ENCODE measurements at places on chromosomes 2 and 18. TPM values are rescaled to one million over a fixed set of nuclear protein-coding genes. Genes with fewer than 3 reads are reported as not detected.

- no peak for DNase-seq
Observed at GRCh38 chr2:69753659-69754363, 11.9 kb downstream of the ANXA4 start.

DNA sequence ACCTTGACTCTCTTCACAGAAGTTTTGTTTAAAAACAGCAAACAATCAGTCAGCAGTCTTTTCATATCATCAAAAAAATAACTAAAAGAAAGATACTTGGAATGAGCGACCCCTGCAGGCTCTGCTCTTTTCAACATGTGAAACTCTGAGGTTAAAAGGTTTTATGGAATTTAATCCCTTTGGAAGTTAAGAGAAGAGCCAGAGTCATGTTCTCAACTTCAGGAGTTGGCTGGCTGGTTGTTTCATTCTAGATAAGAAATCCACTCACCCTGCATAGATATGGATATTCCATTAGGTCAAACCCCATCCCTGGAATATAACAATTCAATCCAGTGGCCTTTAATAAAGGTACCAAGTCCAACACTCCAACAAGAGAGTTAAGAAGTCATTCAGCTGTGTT is 115.6 kb upstream of the RMDN2 start:
- no peak for DNase-seq

GRCh38 chr2:196747400-196747799 is 52.1 kb downstream of the GTF3C3 start:
- DNase-seq = no peak

- DNase-seq = no peak
Observed at GRCh38 chr2:16005816-16006536, 65.6 kb downstream of the MYCN start.

C2orf72 gene
- 1.4 TPM for total RNA-seq

CRYBA2 gene
- total RNA-seq = not detected

DNA sequence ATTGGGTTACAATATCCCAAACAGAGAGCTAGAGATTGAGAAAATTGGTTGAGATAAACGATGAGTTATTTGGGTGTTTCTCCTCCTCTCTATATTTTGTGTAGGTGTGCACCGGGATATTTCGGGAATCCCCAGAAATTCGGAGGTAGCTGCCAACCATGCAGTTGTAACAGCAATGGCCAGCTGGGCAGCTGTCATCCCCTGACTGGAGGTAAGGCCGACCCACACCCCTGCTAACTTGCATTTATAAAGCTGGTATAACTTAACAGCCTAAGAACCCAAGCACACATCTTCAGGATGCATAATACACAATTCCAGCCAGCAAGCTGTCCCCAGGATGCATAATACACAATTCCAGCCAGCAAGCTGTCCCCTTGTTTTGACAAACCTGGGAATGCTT is 124.6 kb upstream of the TTC39C start:
- DNase-seq = no peak

- no peak for DNase-seq
Observed at GRCh38 chr18:50151926-50152325, 43.0 kb downstream of the MYO5B start.

GRCh38 chr2:105536175-105536574 is 137.3 kb upstream of the FHL2 start:
- DNase-seq = no peak

SPOPL gene
- 17.3 TPM for total RNA-seq

STARD7 gene
- total RNA-seq = 225 TPM

GRCh38 chr18:6980363-6980762 is 137.2 kb downstream of the LAMA1 start:
- DNase-seq = no peak

- peak; percentile 43 for DNase-seq
Observed at GRCh38 chr2:233399306-233400225, 45.3 kb downstream of the DGKD start.

MPP4 gene
- total RNA-seq = not detected
